D341Med (cell line): ENCODE measurements at places on chromosomes 1 and 21.

DNA sequence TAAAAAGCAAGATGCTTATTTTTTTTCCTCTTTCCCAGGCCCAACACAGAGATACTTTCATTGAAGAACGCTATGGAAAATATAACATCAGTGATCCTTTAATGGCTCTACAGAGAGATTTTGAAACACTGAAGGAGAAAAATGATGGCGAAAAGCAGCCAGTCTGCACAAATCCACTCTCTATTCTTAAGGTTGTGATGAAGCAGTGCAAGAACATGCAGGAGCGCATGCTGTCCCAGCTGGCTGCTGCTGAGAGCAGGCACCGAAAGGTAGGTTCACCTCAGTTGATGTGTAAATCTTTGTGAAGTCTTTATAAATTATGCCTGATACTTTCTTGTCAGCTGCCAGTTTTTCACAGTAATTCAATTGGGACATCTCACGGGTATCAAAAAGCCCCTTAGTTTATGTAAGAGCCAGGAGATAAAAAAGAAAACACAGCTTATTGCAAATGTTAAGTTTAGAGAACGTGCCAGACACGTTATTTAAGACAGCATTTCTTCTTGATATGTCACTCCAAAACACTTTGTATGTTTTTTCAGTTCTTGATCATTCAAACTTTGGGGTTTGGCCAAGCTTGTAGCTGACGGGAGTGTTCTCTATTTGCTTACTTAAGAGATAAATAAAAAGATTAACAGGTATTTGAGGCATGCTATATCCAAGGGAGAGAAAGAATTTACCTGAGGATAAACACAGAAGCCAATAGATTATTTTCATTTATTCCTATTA is 53.1 kb downstream of the CTTNBP2NL start:
- DNase-seq = no peak

- no peak for DNase-seq
Measured at GRCh38 chr1:162303004-162303344, 73.7 kb downstream of the SPATA46 start.

GRCh38 chr1:238119060-238119459 is 228.3 kb upstream of the ZP4 start:
- DNase-seq = peak; percentile 32

- no peak for DNase-seq
Measured at GRCh38 chr1:89986020-89986419, 8.9 kb upstream of the ZNF326 start.

GRCh38 chr21:35071347-35071746 is 22.2 kb upstream of the RUNX1 start:
- DNase-seq = no peak

- no peak for DNase-seq
Measured at GRCh38 chr1:87388411-87388810, 59.7 kb downstream of the LMO4 start.

DNA sequence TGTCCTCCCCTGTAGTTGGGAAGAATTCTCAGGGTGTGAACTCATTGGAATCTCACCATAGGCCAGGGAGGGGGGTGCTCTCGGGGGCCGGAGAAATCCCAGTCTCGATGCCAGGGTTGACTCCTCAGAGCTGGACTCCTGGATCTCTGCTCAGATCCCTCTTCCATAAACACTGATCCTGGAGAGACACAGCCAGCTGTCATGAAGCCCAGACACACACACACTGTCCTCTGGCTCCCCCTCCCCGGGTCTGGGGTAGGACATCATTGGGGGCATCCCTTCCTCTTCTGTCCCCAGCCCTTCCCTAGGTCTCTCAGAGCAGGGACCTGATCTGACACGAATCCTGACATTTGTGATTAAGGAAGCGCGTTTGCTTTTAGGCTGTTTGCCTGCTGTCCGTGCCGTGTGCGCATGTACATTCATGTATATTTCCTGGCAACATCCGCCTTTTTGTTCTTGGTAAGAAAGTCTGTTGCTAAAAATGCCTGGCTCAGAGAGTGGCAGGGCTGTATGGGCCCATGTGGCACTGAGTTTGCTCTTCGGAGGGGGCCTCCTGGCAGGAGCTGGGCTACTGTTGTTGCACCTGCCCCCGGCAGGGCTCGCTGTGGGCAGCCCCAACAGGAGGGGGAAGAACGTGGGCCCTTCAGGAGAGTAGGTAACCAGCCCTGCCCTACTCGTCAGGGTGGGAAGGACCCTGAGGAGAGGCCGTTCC is 45.4 kb upstream of the SELENON start:
- no peak for DNase-seq

DNA sequence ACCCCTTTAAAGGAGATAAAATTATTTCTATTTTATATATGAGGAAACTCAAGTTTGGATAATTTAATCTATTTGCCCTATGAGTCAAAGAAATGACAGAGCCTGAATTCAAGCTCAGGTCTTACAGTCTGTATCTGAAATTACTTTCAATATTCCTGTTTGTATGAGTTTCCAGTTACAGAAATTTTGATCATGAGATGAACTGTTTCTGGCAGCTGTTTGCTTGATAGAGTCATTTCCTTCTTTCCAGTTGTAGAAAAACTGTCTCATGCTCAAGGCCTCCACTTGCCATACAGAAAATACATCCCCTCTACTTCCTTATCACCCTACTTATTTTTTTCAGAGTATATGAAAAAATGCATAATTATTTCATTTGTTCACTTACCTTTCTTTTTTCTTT is 87.6 kb downstream of the PTPRC start:
- DNase-seq = no peak

- no peak for DNase-seq
Measured at GRCh38 chr1:77556045-77556444, 126.4 kb downstream of the ZZZ3 start.

GRCh38 chr1:84892705-84893618 is at the start of gene LPAR3:
TSS of gene LPAR3 (minus strand) at chr1:84893206. CDS start at chr1:84866120, 27,086 bp downstream.
- peak; percentile 65 for DNase-seq

GRCh38 chr1:206684478-206685333 is at the start of gene MAPKAPK2:
TSS of gene MAPKAPK2 (plus strand) at chr1:206684905. CDS start at chr1:206685230, 325 bp downstream.
- peak; percentile 99 for DNase-seq

DNA sequence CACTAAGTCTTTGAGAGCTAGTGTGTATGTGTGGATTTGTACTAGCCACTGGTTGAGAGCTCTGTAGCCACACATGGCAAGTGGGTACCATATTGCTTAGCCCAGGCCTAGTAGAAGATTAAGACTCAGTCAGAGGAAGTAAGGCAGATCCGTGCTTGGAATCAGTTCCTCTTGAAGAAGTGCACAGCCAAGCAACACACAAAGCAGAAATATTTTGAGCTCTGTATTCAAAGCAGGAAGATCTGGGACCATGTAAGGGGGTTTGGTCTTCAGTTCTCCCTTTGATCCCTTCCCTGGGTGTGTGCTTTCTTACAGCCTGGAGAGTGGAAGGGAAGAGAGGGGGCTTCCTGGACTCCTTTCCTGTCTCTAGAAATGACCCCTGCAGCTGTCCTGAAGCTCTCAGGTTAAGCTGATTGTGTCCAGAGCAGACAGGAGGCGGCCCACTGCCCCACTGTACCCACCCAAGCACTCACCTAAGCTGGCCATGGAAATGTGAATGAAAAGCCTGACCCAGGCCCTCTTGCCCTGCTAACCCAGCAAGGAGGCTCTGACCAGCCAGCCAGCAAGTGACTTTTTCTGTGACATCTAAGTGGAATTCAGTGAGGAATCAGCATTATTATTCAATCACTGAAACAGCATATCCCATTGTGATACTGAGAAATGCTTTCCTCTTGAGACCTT is 3.6 kb downstream of the ETS2 start:
- DNase-seq = no peak

- no peak for DNase-seq
Measured at GRCh38 chr1:247360991-247361731, 29.5 kb upstream of the ZNF496 start.

DNA sequence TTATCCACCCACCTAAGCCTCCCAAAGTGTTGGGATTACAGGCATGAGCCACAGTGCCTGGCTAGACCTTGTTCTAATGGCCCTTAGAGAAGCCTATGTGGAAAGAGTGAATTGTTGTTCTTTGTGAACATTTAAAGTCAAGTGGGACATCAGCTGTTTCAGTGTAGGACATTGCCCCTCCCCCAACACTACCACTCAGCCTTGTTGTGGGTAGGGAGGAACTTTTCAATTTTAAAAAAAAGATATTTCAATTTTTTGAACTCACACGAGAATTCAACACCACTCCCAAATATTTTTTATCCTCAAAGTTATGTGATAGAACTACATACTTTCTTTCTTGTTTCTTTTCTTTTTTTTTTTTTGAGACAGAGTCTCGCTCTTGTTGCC is 36.7 kb upstream of the TMEM222 start:
- DNase-seq = no peak

DNA sequence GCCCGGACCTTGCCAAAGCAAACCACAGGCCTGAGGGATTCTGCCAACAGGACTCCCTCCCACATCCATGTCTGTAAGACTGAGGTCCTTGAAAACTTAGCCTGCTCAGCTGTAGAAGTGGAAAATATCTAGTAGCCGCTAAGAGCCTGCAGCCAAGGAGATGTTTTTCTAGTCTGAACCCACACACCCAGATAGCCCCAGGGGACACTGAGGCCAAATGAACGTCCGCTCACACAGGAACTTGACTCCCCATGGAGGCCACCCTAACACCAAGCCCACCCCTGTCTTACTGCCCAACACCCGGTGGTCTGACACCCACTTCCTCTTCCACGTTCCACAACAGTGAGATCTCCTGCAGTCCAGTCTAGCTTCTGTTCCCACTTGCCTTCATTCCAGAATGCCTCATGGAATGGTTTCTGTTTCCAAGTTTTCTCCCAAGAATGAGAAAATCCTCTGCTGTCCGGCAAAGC is 174.8 kb downstream of the PLPP3 start:
- no peak for DNase-seq

DNA sequence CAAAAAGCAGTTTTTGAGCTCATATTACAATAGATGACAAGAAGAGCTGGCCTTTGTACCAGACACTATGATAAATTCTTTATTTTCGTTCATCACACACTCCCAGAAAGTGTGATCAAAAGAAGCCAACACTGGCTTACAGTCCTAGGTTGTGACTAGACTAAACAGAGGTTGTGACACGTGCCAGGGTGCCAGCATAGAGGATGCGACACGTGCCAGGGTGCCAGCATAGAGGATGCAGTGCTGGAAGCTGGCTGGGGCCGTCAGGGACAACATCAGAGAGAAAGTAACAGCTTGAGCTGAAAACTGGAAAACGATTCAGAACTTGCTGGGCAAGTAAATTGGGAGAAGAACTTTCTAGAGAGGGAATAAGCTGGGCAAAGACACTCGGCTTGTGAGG is 2.2 kb downstream of the MTARC1 start:
- no peak for DNase-seq

DNA sequence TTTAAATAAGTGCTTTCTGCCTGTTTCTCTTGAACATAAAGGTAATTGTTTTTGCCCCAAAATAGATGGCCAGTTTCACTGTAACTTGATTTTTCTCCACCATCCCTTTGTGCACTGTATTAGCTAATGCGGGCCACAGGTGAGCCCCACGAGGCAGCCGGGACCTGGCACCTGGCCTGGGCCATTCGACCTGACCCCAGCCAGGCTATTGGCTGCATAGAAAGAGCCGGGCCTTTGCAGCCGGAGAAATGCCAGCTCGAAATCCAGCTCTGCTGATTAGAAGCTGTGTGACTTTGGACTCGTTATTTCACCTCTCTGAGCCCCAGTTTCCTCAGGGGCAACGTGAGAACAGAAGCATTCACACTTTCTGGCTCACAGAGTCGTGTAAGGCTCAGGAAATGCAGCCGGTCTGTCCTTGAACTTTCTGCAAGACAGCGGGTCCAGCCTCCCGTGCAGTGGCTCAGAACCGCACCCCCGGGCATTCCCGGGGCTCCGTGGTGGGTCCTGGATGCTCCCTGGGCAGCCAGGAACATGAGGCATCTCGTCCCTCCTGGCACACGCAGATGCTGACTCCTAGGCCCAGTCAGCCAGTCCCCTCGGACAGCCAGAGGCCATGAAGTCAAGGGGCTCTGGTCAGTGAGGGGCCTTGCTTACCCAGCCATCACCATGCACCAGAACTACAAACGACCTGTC is 37.4 kb upstream of the ACTRT2 start:
- DNase-seq = no peak

GRCh38 chr1:100585786-100586185 is 47.8 kb downstream of the GPR88 start:
- DNase-seq = no peak

GRCh38 chr1:241485554-241485992 is 34.0 kb downstream of the FH start:
- DNase-seq = peak; percentile 44

DNA sequence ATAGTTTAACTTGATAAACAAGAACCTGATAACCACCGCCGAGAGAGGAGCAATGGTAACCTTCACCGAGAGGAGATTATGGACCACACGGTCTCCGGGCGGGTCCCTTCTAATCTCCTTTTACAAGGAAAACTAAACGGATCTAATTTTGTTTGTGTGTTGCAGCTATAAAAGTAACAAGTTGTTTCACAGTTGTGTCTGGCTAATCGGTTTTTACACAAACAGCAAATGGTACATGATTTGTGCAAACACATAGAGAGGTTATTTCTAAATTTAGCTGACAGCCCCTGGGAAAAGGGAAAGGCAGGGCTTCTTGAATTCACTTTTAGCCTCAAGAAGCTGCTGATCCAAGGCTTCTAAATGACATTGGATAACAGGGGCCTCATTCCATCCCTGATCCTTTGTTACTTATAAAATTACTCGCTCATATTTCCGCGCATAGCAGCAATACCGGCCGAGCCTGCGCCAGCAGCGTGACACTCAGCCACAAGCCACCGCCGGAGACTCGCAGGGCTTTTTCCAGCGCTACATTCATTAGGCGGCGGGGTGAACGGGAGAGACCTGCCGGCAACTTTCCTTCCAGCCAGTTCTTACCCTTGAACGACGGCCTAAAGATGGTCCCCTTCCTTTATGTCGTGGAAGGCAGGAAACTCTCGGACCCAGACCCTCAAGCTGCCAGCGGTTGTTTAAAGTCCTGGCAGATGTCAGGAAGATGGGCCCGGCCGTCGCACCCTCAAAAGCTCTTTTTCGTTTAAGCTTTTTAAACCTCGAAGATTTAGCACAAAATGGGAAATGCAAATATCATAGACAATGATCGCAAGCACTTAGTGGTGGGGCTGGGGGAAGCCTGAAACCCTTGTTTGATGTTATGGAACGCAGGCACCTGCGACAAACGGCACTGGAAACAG is 4.4 kb downstream of the FOXD3 start:
- peak; percentile 52 for DNase-seq

- no peak for DNase-seq
Measured at GRCh38 chr1:19370453-19371170, 58.5 kb downstream of the SLC66A1 start.

DNA sequence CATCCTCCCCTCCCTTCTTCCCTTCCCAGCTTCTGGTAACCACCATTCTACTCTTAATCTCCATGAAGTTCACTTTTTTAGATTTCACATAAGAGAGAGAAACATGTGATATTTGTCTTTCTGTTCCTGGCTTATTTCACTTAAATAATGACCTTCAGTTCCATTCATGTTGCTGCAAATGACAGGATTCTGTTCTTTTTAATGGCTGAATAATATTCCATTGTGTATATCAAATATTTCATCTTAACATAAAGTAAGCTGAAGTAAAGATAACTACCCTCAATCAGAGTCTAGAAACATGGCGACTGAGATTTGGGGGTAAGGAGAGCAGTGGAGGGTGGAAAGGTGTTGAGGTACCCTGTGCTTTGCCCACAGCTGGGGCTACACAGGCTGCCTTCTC is 68.9 kb downstream of the RHOU start:
- no peak for DNase-seq
